Activated naive CD8-positive, alpha-beta T cell treated with anti-CD3 and anti-CD28 coated beads for 36 hours (primary cell): ENCODE measurements at places on chromosomes 13 and 19.

DNA sequence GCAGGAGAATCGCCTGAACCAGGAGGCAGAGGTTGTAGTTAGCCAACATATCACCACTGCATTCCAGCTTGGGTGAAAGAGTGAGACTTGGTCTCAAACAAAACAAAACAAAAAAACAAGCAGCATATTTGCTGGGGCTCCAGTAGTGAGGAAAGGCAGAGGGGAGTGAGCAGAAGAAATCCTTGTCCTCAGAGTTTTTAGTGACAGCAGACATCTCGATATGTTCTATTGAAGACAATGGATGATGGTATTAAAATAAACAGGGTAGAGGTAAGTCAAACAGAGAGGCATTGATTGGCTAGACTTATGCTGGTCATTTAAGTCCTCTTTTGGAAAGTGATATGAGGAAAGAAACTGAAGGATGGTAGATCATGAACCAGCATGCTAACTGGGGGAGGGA is 19.0 kb downstream of the NLRP7 start:
- H3K36me3 ChIP-seq = peaks cover 4% of the 10 kb centered on the region
- peaks cover 4% of the 10 kb centered on the region for H3K27me3 ChIP-seq
- no peaks in the 10 kb centered on the region for H3K4me1 ChIP-seq

GRCh38 chr13:27583645-27584044 is 36.7 kb downstream of the LNX2 start:
- no peaks in the 10 kb centered on the region for H3K27me3 ChIP-seq
- peaks cover 11% of the 10 kb centered on the region for H3K36me3 ChIP-seq
- H3K27ac ChIP-seq = peak overlapping the region; percentile 14
- DNase-seq = no peak
- H3K4me1 ChIP-seq = peaks cover 23% of the 10 kb centered on the region

DNA sequence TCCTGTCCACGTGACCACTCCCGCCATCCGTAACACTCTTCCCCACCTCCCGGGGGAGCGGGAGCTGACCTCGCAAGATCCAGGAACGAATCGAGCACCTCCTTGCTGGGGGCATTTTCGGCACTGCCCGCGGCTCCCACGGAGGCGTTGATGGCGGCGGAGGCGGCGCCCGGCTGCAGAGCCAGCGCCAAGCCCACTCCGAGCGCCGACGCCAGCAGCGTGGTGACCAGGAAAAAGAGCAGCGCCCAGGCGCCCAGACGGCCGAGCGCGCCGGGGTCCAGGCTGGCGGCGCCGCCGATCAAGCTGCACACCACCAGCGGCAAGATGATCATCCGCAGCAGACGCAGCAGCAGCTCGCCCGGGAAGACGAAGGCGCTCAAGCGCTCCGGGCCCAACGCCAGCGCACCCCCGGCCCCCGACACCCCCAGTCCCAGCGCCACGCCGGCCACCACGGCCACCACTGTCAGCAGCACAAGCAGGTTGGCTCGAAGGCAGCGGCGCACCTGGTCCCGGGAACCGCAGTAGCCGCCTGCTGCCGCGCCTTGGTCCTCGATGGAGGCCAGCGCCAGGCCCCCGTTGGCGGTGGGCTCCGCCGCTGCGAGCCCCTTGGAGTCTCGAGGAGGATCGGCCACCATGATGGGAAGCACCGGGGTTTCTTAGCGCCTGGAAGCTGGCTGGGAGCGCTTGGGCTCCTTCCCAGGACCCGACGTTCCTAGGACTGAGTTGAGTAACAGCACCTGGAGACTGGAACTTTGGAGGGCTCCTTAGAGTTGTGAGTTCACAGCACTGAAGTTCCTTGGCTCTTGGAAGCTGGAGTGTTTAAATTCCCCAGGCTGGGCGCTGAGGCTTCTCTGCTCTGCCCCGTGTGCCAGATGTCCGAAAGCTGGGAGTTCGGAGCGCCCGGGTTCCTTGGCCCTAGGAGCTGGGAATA is 798 bp downstream of the SLC1A5 start:
- peak; percentile 49 for DNase-seq
- H3K4me3 ChIP-seq = peak overlapping the region; percentile 92
- peak overlapping the region; percentile 98 for H3K27ac ChIP-seq
- H3K4me1 ChIP-seq = peaks cover 37% of the 10 kb centered on the region
- H3K36me3 ChIP-seq = peaks cover 53% of the 10 kb centered on the region

GRCh38 chr13:44426461-44426860 is 52.8 kb downstream of the SERP2 start:
- peaks cover 9% of the 10 kb centered on the region for H3K27me3 ChIP-seq
- no peaks in the 10 kb centered on the region for H3K36me3 ChIP-seq
- H3K4me3 ChIP-seq = no peak overlapping the region
- DNase-seq = no peak

GRCh38 chr19:41298348-41298964 is 11.5 kb upstream of the CCDC97 start:
- DNase-seq = peak; percentile 58
- H3K36me3 ChIP-seq = peaks cover 70% of the 10 kb centered on the region
- no peaks in the 10 kb centered on the region for H3K27me3 ChIP-seq
- H3K4me3 ChIP-seq = no peak overlapping the region

DNA sequence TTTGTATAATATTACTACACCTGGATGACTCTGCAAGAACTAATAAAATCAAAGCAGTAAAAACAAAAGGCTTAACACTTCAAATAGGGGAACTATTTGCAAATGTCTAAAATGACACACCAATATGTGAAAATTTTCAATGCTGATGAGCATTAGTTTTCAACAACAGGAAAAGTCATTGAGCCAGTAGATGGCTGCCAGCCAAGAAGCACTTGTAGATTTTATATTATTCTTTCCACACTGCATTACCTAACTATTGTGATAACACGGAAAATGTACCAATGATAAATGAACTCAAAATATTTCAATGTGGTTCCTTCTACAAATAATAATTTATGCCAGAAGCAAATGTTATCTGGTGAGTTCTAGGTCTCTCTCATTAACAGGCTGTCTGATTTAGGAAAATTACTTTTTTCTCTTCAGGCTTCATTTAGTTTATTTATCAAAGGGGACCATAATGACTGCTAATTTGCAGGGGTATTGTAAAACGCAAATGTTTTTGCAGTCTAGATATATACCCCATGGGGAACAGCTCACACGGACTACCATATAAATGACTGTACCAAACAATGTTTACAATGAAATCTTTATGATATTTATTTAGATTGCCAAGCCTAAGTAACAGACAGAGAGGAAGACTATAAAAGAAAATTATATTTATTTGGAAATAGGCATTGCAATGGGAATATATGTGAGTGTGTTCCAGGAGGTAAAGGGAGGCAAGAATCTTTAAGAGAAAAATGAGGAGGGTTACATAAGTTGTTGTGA is 407.8 kb downstream of the LIG4 start:
- H3K27ac ChIP-seq = no peak overlapping the region
- no peak overlapping the region for H3K4me3 ChIP-seq
- no peaks in the 10 kb centered on the region for H3K36me3 ChIP-seq
- DNase-seq = no peak

GRCh38 chr13:100336795-100337516 is 248.1 kb downstream of the PCCA start:
- H3K27ac ChIP-seq = no peak overlapping the region
- H3K36me3 ChIP-seq = peaks cover 31% of the 10 kb centered on the region
- H3K4me3 ChIP-seq = no peak overlapping the region
- no peak for DNase-seq

DNA sequence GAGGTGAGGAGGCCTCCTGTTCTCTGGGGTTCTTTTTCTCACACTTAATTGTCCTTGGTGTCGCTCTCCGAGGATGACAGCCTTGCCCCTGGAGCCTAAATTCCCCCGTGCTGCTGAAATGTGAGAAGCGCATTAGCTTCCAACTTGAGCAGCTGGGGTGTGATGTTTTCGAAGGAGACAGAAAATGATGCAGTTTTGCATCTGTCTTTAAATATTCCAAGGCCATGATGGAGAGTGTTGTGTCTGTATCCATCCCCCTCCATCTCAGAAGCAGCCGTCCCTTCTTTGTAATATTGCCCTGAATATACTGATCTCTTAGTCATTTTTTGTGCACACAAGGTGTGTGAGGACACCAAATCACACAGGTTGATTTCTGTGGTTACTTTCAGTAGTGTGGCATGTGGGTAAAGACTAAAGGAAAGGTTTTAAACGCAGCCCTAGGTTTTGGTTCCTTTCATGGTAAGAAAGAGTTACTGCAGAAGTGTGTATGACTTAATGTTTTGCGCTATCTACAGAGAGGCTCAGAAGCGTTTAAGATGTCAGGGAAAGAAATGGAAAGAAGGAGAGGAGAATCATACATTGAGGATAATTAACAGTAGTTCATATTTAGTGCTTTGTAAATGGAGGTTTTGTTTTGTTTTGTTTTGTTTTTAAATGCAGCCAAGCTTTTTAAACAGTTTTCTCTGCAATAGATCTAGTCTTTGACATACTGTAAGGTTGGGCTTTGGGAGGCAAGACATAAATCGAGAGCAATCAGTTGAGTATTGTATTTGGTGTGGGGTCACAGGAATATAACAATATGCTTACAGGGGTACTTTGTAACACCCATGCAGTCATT is 1.6 kb downstream of the NBEA start:
- peak overlapping the region; percentile 9 for H3K27ac ChIP-seq
- no peaks in the 10 kb centered on the region for H3K36me3 ChIP-seq
- H3K27me3 ChIP-seq = peaks cover 43% of the 10 kb centered on the region
- peak; percentile 8 for DNase-seq
- H3K4me1 ChIP-seq = peaks cover 29% of the 10 kb centered on the region
- peak overlapping the region; percentile 78 for H3K4me3 ChIP-seq

GRCh38 chr13:48194379-48194754 is 38.6 kb upstream of the ITM2B start:
- peaks cover 29% of the 10 kb centered on the region for H3K4me1 ChIP-seq
- peak overlapping the region; percentile 3 for H3K27ac ChIP-seq
- no peaks in the 10 kb centered on the region for H3K27me3 ChIP-seq
- DNase-seq = no peak

DNA sequence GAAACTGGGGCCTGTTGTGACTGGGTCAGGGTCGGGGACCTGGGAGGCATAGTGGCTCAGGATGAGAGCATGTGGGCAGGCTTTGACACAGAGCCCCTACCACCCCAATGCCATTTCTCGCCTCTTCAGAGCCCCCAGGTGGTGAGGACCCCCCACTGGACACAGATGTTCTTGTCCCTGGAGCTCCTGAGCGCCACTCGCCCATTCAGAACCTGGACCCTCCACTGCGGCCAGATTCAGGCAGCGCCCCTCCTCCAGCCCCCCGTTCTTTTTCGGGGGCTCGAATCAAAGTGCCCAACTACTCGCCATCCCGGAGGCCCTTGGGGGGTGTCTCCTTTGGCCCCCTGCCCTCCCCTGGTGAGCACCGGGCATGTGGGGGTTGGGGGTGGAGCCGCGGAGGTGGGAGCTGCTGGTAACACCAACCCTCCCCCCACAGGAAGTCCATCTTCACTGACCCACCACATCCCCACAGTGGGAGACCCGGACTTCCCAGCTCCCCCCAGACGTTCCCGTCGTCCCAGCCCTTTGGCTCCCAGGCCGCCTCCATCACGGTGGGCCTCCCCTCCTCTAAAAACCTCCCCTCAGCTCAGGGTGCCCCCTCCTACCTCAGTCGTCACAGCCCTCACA is 10.4 kb downstream of the IGFLR1 start:
- H3K4me3 ChIP-seq = no peak overlapping the region
- H3K27me3 ChIP-seq = no peaks in the 10 kb centered on the region
- H3K36me3 ChIP-seq = peaks cover 24% of the 10 kb centered on the region
- no peak for DNase-seq
- no peak overlapping the region for H3K27ac ChIP-seq

GRCh38 chr19:46710687-46711086 is 6.2 kb downstream of the PRKD2 start:
- peaks cover 25% of the 10 kb centered on the region for H3K36me3 ChIP-seq
- H3K27me3 ChIP-seq = no peaks in the 10 kb centered on the region
- H3K4me1 ChIP-seq = peaks cover 17% of the 10 kb centered on the region
- no peak overlapping the region for H3K27ac ChIP-seq
- DNase-seq = no peak

GRCh38 chr13:30255696-30256095 is 51.7 kb downstream of the KATNAL1 start:
- no peak for DNase-seq
- peaks cover 2% of the 10 kb centered on the region for H3K36me3 ChIP-seq
- no peak overlapping the region for H3K27ac ChIP-seq

DNA sequence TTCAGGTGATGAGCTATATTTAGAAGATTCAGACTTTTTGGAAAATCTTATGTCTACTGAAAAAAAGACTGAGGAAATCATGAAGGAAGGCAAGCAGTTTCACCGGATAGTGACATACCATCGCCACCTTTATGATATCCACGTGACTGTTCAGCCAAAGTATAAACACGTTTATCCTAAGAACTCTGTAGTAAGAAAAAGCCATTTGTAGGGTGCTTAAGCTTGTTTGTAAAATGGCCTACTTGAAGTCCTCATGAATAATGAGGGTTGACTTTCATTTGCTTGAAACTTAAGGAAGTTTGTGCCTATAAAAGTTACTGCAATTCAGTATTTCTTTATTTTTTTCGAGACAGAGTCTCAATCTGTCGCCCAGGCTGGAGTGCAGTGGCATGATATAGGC is 7.8 kb upstream of the TDRD12 start:
- DNase-seq = no peak
- H3K27ac ChIP-seq = no peak overlapping the region
- H3K36me3 ChIP-seq = peaks cover 37% of the 10 kb centered on the region
- no peak overlapping the region for H3K4me3 ChIP-seq
- no peaks in the 10 kb centered on the region for H3K27me3 ChIP-seq
